ENCODE measurements at places on chromosomes 2 and 18. TPM values are rescaled to one million over a fixed set of nuclear protein-coding genes. Genes with fewer than 3 reads are reported as not detected.

TUBA3E gene
- total RNA-seq, result not detected

CROCC2 gene
- total RNA-seq, result 0.41 TPM

CYRIA gene
- 5.6 TPM for total RNA-seq

PLB1 gene
- 2.7 TPM for total RNA-seq

KLHL14 gene
- total RNA-seq, result not detected

TFCP2L1 gene
- under 0.01 TPM for total RNA-seq

SLC38A11 gene
- not detected for total RNA-seq
